ENCODE measurements at places on chromosomes 1 and 21.

DNA sequence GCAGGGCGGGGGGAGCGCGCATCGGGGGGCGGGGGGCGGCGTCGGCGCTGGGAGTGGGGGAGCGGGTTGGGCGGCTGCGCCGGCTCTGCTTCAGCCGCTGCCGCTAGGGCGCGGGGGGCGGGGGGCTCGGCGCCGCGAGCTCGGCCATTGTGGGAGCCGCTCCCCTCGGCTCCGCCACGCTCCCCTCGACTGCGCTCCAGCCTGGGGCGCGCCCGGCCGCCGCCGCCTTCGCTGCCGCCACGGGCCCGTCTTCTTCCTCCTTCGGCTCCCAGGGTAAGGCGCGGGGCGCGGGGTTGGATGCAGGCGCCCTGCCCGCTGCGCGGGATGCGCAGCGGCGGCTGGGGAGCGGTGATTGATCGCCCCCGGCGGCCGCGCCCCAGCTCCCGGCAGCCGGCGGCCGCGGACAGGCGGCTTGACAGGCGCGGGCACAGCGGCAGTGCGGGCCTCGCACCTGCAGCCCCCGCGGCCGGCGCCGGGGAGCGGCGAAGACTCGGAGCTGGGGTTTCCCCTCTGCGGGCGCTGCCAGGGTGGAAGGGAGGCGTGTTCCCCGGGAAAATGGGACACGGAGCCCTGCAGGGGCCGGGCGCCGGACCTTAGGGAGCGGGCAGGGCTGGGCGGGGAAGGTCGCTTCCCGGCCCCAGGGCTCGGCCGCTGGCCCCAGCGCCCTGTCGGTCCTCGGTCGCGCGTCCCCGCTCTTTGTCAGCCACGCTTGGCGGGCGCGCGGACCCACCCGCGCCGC lies 55.3 kb downstream of the NDUFS5 start:
- DNase-seq: no peak

GRCh38 chr1:168717906-168718891 lies 10.8 kb downstream of the DPT start:
- no peak for DNase-seq

DNA sequence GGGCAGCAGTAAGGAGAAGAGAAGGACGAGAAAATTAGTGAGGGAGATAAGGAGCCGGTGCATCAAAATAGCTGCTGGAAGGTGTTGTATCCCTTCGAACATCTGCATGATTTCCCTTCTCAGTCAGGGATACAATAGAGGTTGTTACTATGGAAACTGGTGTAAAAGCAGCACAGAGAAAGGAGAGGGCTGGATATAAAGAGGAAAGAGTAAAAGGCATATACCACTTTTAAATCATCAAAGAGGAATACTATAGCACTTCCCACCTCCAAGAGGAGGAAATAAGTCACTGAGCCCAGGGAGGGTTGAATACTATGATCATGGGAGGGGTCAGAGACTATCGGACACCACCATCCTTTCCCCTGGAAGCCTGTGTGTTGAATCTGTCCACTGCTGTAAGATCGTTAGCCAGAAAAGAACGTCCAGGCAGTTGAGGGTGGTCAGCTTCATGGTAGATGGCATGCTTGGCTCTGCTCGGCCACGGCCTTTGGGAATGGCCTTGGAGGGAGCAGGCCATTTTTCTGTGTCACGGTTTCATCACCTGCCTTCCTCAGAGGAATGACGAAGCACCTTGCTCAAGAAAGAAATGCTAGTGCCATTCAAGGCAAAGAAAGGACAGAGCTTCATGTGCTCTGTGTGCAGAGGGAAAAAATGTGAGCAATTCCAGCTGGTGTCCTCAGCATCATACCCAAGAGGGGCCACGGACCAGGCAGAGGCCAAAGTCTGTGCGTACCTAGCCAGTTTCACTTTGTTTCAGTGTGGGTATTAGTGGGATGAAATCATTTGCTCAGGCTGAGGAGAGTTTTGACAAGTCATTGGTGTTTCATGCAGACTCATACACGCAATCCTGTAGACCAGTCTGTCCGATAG lies 64.2 kb downstream of the IRF2BP2 start:
- no peak for DNase-seq

GRCh38 chr1:97796711-97797110 lies 124.1 kb downstream of the DPYD start:
- no peak for DNase-seq

- DNase-seq: no peak
Measured at GRCh38 chr1:119083479-119083878, 57.0 kb downstream of the WARS2 start.

DNA sequence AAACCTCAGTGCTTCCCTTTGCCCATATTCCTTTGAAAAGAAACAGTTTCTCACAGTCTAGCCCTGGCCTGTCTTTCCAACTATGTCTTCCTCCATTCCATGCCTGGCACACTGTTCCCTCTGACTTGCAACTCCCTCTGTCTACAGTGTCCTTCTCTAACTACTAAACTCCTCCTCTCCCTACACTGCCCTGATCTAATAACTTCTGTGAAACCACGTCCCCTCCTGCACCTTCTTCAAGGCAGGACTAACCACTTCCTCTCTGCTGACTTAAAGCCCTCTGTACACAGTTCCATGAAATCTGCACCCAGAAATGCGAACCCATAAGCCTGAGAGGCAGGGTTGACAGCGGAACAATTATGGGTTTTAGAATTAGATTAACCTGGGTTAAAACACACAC lies 62.2 kb upstream of the ATP1B1 start:
- DNase-seq: no peak

GRCh38 chr1:98660940-98661543 lies 479 bp upstream of the SNX7 start:
- DNase-seq: peak; percentile 9

DNA sequence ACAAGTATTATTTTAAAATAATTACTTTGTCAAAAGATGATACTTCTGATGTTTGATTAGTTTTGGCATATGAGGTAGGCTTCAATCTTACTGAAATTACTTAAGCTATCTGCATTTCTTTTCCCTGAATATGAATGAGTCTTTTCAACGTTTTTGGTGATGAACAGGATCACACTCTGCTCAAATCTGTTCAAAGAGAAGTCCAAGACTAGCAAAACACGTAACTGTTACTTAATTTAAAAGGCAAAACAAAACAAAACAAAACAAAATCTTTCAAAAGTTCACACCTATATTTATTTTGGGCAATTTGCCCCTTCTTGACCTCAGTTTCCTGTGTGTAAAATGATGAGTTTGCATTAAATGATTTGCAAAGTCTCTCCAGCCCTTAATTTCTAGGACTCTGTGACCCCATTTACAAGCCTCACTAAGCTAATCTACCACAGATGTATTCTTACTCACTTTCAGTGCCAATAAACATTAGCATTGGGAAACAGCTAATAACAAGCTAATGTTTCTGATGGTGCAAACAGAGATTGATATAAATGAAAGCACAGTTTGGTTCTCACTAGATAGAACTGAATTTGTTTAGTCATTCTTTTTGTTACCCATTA lies 865.4 kb downstream of the LTN1 start:
- DNase-seq: no peak

GRCh38 chr1:185917646-185918045 lies 183.5 kb downstream of the HMCN1 start:
- no peak for DNase-seq

GRCh38 chr21:20253261-20253660 lies 744.9 kb upstream of the NCAM2 start:
- no peak for DNase-seq

DNA sequence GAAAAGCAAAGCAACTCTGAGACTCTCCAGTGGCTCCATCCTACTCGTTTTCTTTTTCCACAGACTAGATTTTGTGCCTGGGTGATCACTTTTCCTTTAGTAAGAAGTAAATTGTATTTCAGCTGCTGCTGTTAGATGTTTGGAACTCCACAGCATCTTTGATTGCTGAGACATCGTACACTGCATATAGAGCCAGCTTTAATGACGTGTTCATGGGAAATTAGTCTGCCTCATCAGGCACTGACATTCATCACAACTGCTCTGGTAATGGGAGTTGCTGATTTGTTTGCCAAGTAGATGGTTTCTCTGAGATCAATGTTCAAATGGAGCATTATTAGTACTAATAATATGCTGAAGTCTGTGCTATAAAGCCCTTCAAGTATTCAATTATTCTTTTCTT lies 573.8 kb upstream of the NR5A2 start:
- no peak for DNase-seq

DNA sequence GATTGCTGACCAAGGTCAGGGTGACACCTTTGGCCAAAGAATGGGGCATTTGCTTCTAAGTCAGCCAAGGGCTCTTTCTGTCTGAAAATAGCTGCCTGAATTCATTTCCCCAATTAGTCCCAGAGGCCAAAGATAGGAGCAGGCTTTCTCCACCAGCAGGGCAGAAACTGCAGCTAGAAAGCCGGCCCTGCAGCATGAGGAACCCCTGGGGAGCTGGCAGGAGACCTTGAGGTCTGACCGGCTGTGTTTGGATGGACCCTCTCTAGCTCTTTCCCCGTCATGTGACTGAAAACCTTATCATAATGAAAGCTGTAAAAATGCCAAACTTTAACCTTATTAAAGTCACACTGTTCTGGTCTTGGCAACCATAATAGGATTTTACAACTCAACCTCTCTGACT lies 93.4 kb downstream of the CD58 start:
- no peak for DNase-seq

- DNase-seq: no peak
Measured at GRCh38 chr1:8317647-8318381, at the start of gene SLC45A1. TSS of gene SLC45A1 (plus strand) at chr1:8318114. CDS start at chr1:8324330, 6,216 bp downstream.

DNA sequence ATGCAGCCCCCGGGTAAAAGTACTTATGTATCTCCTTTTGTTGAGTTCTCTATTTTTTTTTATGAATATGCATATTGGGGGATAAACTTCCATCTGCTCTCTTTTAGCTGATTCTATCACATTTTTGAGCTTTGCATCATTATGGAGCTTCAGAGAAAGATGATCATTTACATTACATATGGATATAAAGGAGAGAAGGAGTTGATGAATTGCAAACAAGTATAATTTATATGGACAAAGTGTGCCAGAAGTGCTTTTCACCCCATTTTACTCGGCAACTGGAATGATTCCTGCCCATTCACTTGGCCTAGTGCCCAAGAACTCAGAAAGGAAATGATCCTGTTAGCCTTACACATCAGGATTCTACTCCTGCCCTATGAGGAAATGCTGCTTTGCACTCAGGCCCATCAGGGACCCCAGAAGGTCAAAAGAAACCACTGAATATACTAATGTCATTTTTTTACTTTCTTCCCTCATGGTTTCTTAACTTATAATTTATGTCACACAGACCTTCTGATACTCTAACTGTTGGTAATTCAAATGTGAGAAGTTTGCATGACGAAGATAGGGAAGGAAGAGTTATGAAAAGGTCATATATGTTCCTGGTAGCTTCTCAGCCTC lies 65.6 kb downstream of the SAMSN1 start:
- no peak for DNase-seq

DNA sequence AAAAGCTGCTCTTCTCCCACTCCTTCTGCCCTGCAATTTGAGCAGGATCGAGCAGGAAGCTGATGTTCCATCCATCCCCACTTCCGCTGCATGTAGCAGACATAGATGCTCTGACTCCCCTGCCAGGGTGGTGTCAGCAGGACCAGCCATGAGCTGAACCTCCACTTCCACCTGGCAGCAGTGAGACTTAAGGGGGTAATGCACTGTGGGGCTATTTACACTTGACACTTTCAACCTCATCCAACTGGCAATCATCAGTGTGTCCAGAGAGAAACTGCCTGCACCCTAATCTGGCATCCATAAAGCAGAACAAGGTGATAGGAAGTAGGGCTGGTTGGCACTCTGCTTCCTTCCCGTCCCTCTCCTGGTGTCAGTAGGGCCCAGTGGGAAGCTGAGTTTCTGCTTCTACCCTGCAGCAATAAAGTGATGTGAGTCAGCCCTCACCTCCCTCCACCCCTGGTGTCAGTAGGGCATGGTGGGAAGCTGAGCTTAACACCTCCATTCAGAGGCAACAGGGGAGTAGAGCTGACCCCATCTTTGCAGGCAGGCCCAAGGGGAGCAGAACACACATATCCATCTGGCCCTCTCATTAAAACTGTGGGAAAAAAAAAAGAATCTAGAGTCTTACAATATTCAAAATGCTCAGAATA lies 272.3 kb downstream of the PTPRU start:
- DNase-seq: no peak

- DNase-seq: no peak
Measured at GRCh38 chr1:115949156-115949555, 27.2 kb upstream of the SLC22A15 start.

GRCh38 chr1:1963570-1963969 lies 40.0 kb downstream of the CFAP74 start:
- no peak for DNase-seq
